ENCODE measurements at places on chromosomes 6 and 20.

GRCh38 chr6:73983367-73983766 is 287.4 kb downstream of the CD109 start:
- no peak for DNase-seq

GRCh38 chr20:24763386-24764026 is 185.6 kb upstream of the CST7 start:
- DNase-seq, result no peak

DNA sequence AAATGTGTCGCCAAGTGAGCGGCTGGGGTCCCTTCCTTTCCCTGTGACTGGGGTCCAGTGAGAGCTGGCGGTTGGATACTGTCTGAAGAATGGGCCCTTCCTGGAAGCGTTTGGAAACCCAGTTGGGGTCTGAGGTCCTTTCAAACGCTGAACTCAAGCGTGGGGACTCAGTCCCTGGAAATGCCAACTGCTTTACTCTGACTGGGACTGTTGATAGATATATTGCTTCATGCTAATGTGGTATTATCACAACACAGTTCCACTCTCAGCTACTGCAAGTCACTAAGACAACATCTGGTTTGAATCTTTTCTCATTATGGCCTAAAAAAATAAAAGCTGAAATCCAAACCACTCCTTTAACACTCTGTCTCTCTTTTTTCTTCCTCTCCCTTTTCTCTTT is 23.7 kb upstream of the PSMF1 start:
- DNase-seq, result no peak

GRCh38 chr6:108117427-108118358 is 43.2 kb upstream of the OSTM1 start:
- peak; percentile 40 for DNase-seq

GRCh38 chr6:144617708-144618107 is 332.6 kb downstream of the UTRN start:
- DNase-seq, result no peak

DNA sequence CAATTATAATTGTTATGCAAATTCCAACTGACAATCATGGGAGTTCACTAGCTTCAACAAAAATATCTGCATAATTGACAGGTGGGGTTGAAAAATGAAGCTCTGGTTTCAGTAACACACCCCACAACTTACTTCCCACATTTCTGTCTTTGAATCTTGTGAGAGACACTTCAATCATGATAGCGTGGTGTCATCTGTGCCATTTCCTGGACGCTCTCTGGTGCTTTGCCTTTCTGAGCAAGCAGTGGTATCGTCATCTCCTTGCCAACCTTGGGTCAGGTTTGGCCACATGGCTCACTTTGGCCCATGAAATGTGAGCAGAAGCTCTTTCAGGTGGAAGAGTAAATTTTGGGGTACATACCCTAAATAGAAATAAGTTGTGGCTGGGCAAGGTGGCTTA is 10.2 kb downstream of the BMP7 start:
- no peak for DNase-seq

- no peak for DNase-seq
Measured at GRCh38 chr6:105488516-105489215, 85.8 kb upstream of the PREP start.
